ENCODE measurements at places on chromosomes 13 and 19.

DNA sequence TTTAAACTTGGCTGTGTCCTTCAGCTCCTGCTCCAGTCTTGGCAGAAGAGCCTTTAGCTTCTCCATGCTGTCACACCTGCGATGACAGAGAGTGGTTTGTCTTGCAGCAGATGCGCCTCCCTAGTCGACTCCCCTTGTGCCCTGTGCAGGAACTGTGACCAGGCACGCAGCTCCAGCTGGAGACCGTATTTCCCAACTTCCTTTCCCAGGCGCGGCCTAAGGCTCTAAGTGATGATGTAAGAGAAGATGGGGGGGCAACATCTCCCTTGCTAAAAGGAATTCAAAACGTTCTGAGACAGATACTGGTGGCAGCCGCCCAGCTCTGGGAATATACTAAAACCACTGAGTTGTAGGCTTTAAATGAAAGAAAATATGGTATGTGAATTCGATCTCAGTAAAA is 16.3 kb downstream of the DCUN1D2 start:
- H3K27me3 ChIP-seq, result no peaks in the 10 kb centered on the region
- H3K27ac ChIP-seq, result no peak overlapping the region
- H3K4me3 ChIP-seq, result no peak overlapping the region
- no peak for DNase-seq

DNA sequence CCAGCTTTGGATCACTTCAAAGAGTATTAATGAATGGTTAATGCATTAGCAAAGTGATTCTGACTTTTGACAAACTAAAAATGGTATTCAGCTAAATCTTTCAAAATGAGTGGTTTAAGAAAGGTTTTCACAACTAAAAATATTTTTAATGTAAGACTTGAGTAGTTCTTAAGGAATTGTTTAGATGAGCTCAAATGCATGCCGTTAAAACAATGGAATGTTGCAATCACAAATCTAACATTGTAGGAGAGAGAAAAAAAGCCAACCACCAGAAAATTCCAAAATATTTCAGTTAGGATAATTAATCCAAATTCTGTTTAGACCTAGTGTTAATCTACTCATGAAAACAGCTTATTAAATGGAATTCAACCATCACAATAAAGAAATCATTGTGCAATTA is 1044.8 kb upstream of the SLC10A2 start:
- H3K36me3 ChIP-seq, result no peaks in the 10 kb centered on the region
- H3K4me3 ChIP-seq, result no peak overlapping the region
- DNase-seq, result no peak
- H3K27ac ChIP-seq, result no peak overlapping the region

- H3K27ac ChIP-seq, result no peak overlapping the region
- DNase-seq, result no peak
- H3K4me3 ChIP-seq, result peak overlapping the region; percentile 59
- H3K36me3 ChIP-seq, result no peaks in the 10 kb centered on the region
Observed at GRCh38 chr19:1068009-1069001, 1.3 kb downstream of the ARHGAP45 start.

DNA sequence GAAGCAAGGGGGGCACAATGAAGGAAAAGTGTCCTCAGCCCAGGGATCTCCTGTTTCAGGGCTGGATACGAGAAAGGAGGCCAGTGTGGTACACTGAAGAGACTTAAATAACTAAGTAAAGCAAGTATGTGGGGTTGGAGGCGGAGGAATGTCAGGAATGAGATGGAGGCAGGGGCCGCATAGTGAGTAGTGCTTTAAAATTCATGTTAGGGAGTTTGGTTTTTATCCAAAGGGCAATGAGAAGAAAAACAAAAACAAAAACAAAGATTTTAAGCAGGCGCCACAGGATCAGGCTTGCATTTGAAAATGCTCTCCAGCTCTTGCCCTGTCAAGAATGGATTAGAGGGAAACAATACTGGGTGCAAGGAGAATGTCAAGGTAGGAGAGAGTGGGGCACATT is 273.4 kb downstream of the DCLK1 start:
- no peaks in the 10 kb centered on the region for H3K27me3 ChIP-seq
- no peak overlapping the region for H3K27ac ChIP-seq
- no peaks in the 10 kb centered on the region for H3K4me1 ChIP-seq

DNA sequence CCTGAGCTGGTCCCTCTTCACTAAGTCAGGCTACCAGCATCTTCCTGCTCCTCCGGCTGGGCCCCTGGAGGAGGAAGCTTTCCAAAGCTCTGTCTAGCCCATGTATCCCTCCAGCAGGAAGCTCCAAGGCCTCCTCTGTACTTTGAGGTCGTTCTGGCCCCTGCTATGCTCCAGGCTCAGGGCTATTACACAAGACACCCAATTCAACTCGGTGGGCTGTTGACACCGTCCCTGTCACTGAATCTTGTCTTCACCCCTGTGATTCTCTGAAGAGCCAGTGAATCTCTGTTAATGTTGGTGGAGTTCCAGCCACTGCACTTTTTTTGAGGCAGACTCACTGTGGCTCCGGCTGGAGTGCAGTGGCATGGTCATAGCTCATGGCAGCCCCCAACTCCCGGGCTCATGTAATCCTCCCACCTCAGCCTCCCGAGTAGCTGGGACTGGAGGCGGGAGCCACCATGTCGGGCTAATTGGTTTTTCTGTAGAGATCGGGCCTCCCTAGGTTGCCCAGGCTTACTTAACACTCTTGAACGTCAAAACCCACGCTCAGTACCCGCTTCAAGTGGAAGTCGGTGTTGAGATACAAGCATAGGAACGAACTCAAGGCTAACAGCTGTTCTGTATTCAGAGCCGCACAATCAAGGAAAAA is 512 bp upstream of the REX1BD start:
- DNase-seq, result no peak
- H3K4me3 ChIP-seq, result peak overlapping the region; percentile 70
- H3K27ac ChIP-seq, result peak overlapping the region; percentile 76
- H3K36me3 ChIP-seq, result no peaks in the 10 kb centered on the region
- no peaks in the 10 kb centered on the region for H3K4me1 ChIP-seq
- H3K27me3 ChIP-seq, result no peaks in the 10 kb centered on the region

DNA sequence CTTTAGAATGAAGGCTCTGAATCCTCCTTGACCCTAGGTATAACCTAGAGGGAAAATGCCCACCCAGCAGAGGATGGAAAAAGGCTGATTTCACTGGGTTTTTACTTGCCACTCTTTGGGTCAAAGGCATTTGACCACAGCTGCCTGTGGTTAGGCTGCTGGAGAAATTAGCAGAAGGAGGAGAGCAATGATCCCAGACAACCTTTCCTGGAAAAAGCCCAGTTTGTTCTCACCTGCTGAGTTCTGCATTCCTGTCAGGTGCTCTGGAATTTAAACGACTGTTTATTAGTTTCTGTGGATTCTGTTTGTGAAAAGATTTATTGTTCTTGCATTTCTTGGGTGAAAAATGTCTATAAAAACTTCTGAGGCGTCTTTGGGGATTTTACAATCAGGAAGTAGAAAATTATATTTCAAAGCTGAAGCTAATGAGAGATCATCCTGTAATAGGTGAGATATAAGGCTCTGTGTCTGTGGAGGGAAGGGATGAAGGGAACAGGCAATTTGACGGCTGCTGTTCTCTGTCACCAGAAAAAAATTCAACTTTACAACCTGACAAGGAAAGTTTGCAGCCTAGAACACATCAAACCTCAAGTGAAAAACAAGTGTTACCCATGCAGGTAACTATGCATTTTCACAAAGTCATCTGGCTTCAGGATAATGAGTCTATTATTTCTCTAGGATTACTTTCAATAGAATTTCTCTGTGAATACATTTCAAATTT is 519.7 kb downstream of the DIAPH3 start:
- H3K27ac ChIP-seq, result no peak overlapping the region
- H3K4me3 ChIP-seq, result no peak overlapping the region
- H3K4me1 ChIP-seq, result no peaks in the 10 kb centered on the region
- no peaks in the 10 kb centered on the region for H3K27me3 ChIP-seq
- H3K36me3 ChIP-seq, result no peaks in the 10 kb centered on the region

DNA sequence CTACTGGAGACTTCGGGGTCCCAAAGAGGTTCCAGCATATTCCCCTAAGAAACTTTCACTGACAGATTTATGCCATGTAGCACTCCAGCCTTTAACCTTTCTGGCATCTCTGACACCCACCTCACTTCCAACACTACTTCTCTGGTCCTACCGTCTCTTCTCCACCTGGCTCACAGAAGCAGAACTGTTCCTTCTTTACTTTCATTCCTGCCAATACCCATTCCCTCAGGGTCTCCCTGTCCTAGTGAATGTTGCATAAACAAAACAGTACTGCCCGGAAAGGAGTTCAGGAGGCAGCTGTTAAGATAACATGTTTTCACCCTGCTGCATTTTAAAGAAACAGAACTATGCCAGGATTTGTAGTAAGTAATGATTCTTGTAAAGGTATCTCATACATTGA is 136.0 kb upstream of the MIR17HG start:
- H3K27ac ChIP-seq, result no peak overlapping the region
- DNase-seq, result no peak
- no peaks in the 10 kb centered on the region for H3K27me3 ChIP-seq
- no peaks in the 10 kb centered on the region for H3K4me1 ChIP-seq
- no peaks in the 10 kb centered on the region for H3K36me3 ChIP-seq

DNA sequence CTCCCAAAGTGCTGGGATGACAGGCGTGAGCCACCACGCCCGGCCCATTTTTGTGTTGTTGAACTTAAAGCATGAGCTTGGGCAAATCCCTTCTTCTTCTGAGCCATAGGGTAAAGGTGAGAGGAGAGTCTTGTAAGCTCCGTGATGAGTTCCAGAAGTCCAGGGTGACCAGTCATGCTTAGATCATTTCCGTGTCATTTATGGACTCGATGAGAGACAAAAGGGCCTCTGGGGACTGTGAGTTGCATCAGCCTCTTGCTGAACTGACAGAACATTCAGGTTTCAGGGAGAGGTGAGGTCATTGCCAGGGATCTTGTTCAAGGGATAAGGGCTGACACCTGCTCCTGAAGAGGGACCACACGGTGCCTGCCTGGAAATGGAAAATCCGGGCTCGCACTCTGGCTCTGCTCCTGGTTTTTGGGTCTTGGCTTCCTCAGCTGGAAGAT is 53.6 kb downstream of the GADD45B start:
- peak overlapping the region; percentile 89 for H3K27ac ChIP-seq
- DNase-seq, result peak; percentile 87
- H3K27me3 ChIP-seq, result no peaks in the 10 kb centered on the region

DNA sequence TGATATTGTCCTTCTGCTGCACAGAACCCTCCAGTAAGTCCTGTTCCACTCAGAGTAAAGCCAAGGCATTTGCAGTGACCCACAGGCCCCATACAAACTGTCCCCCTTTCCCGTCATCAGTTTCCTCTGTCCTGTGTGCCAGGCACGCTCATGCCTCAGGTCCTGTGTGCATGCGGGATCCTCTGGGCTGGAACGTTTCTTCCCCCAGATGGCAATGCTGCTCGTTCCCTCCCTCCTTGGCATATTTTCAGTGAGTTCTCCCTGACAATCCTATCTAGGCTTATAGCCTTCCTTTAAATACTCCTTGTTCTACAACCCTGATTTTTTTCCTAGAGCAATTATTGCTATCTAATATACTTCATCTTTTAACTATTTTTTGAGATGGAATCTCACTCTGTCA is 5.7 kb downstream of the OPA3 start:
- H3K4me1 ChIP-seq, result peaks cover 20% of the 10 kb centered on the region
- no peak overlapping the region for H3K27ac ChIP-seq
- H3K27me3 ChIP-seq, result no peaks in the 10 kb centered on the region
- H3K36me3 ChIP-seq, result no peaks in the 10 kb centered on the region
- DNase-seq, result no peak
- H3K4me3 ChIP-seq, result no peak overlapping the region

GRCh38 chr19:18308051-18308947 is 14.6 kb downstream of the LSM4 start:
- no peaks in the 10 kb centered on the region for H3K27me3 ChIP-seq
- no peaks in the 10 kb centered on the region for H3K36me3 ChIP-seq
- H3K4me1 ChIP-seq, result peaks cover 48% of the 10 kb centered on the region
- no peak for DNase-seq
- H3K4me3 ChIP-seq, result no peak overlapping the region
- peak overlapping the region; percentile 39 for H3K27ac ChIP-seq

- H3K27me3 ChIP-seq, result no peaks in the 10 kb centered on the region
- no peak overlapping the region for H3K4me3 ChIP-seq
- H3K4me1 ChIP-seq, result peaks cover 37% of the 10 kb centered on the region
Observed at GRCh38 chr19:41328157-41328841, 18.3 kb downstream of the CCDC97 start.

DNA sequence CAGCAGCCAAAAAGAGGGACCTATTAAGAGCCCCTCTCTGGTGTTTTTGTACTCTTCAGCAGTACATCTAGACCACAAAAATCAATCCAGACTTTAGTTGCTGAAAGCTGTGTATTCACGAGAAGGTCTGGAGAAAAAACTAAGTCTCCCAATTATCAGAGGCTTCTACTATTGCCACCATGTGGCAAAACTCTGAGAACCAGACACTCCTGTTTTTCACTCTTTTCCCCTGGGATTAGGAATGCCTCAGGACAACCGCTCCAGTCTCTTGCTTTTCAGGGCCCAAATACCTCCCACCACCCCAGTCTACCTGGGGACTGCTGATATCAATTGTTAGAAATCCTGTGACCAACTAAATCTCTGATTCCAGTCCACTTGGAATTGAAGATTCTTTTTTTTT is 30.1 kb upstream of the OBI1 start:
- H3K27ac ChIP-seq, result no peak overlapping the region
- DNase-seq, result no peak
- H3K36me3 ChIP-seq, result no peaks in the 10 kb centered on the region
- no peaks in the 10 kb centered on the region for H3K27me3 ChIP-seq
- H3K4me1 ChIP-seq, result no peaks in the 10 kb centered on the region

DNA sequence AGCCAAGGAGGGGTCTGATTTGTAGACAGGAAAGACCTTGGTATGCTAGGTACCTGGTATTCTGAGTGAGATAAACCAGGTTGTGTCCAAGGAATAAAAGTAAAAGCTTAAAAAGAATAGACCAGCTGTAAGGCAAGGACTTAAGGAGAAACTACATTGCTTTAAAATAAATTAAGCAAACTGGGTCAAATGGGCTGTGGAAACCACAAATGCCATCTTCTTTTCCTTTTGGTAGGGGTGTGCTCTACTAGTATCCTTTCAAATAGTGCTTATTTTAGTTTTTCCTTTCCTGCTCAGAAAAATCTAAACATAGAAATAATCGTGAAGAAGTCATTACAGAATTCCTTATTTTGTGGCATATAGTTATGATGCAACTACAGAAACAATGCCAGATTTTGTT is 138.6 kb upstream of the KLF12 start:
- no peak for DNase-seq
- no peak overlapping the region for H3K4me3 ChIP-seq
- H3K36me3 ChIP-seq, result no peaks in the 10 kb centered on the region
- no peaks in the 10 kb centered on the region for H3K4me1 ChIP-seq

GRCh38 chr19:35120492-35120891 is 4.9 kb downstream of the FXYD3 start:
- H3K36me3 ChIP-seq, result no peaks in the 10 kb centered on the region
- 0 out of 2 replicates have a peak, but pooled peaks cover 2% of the 10 kb centered on the region for H3K27me3 ChIP-seq
- no peak for DNase-seq
- no peak overlapping the region for H3K27ac ChIP-seq
- no peak overlapping the region for H3K4me3 ChIP-seq

DNA sequence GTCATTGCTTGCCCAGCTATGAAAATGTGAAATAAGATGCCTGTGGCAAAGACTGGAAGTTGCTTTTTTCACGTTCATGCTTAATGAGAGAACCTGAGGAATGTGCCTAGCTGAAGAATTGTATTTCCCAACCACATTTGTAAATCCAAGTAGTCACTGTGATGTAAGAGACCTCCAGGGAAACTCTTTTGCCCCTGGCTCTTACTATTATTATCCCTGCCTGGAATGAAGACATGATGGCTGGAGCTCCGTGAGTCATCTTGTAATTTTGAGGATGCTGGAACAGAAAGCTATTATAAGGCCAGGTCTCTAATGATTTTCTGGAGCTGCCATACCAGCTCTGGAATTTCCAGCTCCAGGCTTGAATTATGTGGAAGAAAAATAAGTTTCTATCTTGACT is 894.3 kb downstream of the DIAPH3 start:
- H3K4me1 ChIP-seq, result no peaks in the 10 kb centered on the region
- no peak overlapping the region for H3K27ac ChIP-seq
- no peaks in the 10 kb centered on the region for H3K27me3 ChIP-seq
- H3K36me3 ChIP-seq, result no peaks in the 10 kb centered on the region
- DNase-seq, result no peak

Data from Panc1 (cell line).